ENCODE measurements at places on chromosomes 13 and 19.

- DNase-seq: no peak
Observed at GRCh38 chr13:24606486-24607170, 73.6 kb upstream of the ATP12A start.

DNA sequence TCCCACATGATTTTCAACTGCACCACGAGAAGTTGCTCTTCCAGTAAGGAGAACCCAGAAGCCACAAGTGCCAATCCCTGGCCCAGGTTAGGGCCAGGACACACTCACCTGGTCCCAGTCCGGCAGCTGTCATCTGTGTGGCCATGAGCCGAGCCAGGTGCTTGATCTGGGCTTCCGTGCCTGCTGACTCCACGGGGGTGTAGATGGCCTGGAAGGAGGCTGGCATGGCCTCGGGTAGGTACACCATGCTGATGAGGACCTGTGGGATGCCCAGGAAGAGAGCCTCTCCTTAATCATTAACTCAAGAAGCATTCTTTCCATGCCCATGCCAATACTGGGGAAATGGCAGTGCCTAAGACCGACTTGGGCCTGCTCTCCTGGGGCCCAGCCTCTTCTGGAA lies 19.9 kb upstream of the RSPH6A start:
- DNase-seq: no peak

DNA sequence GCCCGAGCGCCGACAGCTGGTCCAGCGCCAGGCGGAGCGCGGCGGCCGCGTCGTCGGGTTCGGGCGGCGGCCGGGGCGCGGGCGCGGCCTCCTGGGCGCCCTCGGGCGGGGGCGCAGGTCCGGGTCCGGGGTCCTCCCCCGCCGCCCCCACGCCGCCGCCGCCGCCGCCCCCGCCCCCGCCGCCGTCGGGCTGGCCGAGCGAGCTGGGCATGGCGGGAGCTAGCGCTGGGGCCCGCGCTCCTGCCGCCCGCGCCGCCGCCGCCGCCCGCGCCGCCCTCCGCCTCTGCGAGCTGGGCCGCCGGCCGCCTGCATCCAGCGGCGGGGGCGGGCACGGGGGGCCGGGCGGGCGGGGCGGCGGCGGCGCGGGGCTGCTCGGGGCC lies 287 bp downstream of the MEX3D start:
- no peak for DNase-seq

DNA sequence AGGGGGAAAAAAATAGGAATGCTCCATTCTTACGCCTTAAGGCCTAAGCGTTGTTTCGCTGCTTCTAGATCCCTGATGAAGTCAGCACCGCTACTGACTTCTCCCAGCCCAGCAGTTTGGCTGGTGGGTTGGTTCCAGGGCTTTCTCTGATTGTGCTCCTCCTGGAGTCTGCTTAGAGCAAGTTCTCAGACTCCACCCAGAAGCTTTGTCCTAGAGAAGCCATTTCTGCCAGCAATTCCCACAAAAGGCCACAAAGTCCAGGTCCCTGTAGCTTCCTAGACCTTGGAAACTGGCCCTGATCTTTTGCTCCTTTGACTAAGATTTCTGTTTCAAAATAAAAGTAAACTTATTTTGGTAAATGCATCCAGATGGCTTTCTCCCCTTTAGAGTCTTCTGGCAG lies 65.4 kb downstream of the KCTD12 start:
- no peak for DNase-seq

- peak; percentile 58 for DNase-seq
Observed at GRCh38 chr19:30092721-30093569, 150.9 kb downstream of the URI1 start.

DNA sequence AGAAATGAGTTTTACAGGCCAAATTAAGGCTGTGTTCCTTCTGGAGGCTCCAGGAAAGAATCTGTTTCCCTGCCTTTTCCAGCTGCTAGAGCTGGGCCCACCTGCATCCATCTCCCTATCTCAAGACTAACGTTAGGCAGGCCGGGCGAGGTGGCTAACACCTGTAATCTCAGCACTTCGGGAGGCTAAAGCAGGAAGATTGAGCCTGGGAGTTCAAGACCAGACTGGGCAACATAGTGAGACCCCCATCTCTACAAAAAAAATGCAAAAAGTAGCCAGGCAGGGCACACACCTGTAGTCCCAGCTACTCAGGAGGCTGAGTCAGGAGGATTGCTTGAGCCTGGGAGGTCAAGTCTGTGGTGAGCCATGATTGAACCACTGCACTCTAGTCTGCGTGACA lies 14.6 kb downstream of the HIF3A start:
- DNase-seq: no peak

- DNase-seq: no peak
Observed at GRCh38 chr13:45021250-45021649, 31.9 kb downstream of the GPALPP1 start.

DNA sequence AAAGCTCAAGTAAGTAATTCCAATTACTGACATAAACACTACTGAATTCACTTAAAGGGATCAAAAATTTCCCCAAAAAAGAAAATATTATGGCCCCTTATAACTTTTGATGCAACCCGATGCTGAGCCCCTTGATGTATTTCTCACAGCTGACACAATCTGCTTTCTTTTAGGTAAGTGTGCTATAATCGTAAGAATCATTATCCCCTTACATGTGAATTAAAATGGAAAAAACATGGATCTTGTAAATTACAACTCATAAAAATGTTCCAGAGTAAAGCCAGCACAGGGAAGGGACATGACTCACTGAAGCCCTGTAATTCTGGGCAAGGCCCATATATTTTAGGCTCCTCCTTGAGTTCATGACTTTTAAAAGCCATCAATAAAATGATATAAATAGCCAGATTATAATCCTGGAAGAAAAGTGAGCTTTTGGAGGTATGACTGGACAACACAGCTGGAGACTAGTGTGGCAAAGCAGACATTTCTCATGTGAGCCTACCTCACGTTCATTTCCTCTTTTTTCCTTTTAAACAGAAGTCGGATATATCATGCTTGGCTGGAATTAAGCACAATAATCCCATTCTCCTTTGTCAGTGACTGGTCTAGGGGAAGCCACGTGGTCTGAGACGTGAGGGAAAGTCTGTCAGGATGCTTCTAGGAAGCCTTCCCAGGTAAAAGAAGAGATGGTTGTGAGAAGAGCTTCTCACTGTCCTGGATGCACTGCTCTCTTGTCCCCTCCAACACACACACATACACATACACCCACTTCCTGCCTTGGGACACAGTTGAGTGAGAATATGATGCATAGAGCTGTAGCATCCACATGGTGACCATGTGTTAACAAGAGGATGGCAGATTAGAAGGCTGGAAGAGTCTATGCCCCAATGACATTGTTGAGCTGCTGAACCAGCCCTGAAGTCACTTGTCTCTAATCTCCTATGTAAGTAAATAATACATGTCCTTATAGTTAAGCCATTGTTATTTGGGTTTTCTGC lies 165.4 kb downstream of the RGCC start:
- no peak for DNase-seq

- no peak for DNase-seq
Observed at GRCh38 chr19:34474233-34474989, 7.1 kb upstream of the WTIP start.

DNA sequence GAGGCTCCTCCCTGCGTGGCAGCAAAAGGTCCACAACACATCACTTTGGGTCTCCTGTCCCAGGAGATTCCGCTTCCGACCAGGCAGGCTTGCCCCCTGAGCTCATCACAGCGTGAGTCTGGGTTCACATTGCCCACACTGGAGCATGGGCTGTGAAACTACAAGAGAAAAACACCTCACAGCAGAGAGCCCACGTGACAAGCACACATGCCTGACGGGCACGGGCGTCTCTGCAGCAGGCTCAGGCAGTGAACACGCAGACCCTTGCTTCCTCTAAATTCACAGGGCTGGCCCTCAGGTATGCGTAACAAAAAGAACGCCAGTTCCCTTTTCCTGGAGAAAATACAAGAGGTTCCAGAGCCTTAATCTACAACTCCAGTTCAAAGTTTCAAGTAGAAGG lies 41.9 kb downstream of the RASA3 start:
- DNase-seq: peak; percentile 51

GRCh38 chr13:93859716-93860115 lies 619.8 kb downstream of the DCT start:
- no peak for DNase-seq

GRCh38 chr19:10835754-10836478 lies at the start of gene TMED1:
TMED1 (minus strand) TSS chr19:10836212; CDS start chr19:10836191, 21 bp downstream.
- DNase-seq: peak; percentile 99
